ENCODE measurements at places on chromosomes 1 and 21. TPM values are rescaled to one million over a fixed set of nuclear protein-coding genes. Genes with fewer than 3 reads are reported as not detected.

DNA sequence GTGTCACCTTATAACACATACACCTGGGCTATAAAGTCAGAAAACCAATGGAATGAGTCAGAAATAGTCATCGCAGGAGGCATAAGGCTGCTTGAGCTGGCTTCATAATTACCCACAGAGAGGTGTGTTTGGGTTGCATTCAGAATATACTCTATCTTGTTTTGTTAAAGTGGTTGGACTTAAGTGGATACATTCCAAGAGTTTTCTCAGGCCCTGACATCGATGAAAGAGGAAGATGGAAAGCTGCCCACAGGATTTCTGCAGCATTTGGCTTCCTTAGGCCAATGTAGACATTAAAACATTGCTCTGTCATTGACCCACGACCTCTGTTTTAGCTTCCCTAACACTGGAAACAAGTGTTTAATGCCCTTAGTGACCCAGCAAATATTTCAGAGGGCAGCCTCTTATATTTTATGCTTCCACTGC, 18.6 kb upstream of the BCL10 start:
- no peak for DNase-seq

- DNase-seq: no peak
These were observed 34.9 kb downstream of the HSF2BP start for GRCh38 chr21:43624339-43624738.

Gene PGM1
- 43.0 TPM for total RNA-seq

DNA sequence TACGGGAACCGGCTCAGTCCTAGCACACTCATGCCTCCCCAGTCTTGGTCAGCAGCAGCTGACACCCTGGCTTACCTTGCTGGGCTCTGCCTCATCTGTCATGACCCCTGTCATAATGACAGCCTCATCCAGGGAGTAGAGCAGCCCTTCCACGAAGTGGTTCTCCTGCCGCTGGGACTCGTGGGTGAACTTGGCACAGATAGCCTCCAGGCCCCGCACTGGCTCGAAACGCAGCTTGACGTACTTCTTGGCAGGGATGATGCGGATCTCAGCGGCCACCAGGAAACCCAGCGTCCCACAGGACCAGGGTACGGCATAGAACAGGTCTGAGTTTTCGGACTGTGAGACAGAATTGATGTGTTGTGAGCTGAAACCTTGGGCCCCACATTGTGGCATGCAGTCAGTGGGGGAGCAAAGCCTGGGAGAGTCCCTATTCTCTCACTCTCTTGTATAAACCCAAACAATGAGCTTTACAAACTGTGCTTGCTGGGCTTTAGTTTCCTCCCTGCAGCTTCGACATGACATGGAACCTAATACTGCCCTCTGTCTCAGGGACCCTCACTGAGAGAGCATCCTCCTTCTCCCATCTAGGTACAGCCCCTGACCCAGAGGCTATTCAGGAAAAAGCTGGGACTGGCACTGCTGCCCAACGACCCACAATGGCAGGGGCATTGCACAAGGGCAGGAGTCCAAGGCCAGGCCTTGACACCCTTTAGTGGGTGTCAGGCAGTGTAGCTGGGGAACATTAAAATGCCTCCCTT, 15.5 kb downstream of the DHCR24 start:
- no peak for DNase-seq

Gene COL11A1
- 20.8 TPM for total RNA-seq

DNA sequence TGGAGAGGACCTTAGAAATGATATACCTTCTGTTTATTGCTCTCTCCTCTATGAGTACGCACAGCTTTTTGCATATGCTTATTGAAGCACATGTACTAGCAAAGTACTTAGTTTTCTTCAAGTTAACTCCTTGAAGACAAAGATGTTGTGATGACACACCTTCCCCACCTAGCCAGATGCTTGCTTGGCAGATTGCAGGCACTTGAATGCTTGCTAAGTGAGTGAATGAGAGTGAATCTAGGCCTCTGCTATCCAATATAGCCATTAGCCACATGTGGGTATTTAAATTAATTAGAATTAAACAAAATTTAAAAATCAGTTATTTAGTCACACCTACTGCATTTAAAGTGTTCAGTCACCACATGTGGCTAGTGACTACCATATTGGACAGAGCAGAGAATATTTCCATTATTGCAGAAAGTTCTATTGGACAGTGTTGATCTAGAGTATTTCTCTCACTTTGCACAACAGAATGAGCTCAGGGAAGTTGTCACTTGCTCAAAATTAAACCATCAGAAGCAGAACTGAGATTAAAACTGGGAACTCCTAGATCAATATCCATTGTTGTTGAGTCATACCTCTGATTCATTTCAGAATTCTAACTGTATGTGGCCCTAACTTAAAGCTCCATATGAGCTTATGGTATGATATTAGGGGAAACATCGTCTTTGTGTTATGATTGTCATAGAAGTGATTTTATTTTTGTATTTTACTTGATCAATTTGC, 8.6 kb upstream of the EEIG2 start:
- DNase-seq: no peak

Gene PGLYRP4
- not detected for total RNA-seq

DNA sequence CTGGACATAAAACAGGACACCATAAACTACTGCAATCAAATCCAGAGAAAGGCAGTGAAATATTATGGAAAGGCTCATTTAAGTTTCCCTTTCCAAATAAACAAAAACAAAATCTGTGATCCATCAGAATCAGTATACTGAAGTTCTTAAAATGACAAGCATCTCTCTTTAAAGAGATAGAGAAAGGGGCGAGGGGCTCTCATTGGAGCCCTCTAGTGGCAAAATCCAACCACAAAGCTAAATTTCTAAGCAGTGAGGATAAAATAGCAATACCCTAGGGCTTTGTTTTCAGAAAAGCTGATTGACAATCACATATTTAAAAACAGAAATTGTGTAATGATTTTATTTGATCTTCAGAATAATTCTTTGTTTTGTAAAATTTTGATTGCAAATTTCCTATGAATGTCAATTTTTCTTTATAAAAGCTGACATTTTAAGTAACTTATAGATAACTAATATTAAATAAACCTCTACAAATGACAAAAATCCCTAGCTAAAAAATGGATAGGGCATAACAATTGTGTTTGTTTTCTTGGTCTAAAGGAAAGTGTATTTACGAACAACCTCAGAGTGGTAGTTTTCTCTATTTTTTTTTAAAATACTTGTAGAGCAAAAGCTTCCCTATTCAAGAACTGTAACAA, 138.2 kb downstream of the COL24A1 start:
- DNase-seq: no peak

GRCh38 chr1:23527366-23527765, 3.7 kb downstream of the E2F2 start:
- DNase-seq: no peak

Gene PTGFR
- total RNA-seq: 0.42 TPM

- no peak for DNase-seq
These were observed 65.1 kb downstream of the GADD45A start for GRCh38 chr1:67749844-67750690.

GRCh38 chr1:33008051-33008914, 28.4 kb downstream of the AK2 start:
- DNase-seq: no peak

Gene PCP4
- total RNA-seq: 89.4 TPM

Gene E2F2
- total RNA-seq: not detected

DNA sequence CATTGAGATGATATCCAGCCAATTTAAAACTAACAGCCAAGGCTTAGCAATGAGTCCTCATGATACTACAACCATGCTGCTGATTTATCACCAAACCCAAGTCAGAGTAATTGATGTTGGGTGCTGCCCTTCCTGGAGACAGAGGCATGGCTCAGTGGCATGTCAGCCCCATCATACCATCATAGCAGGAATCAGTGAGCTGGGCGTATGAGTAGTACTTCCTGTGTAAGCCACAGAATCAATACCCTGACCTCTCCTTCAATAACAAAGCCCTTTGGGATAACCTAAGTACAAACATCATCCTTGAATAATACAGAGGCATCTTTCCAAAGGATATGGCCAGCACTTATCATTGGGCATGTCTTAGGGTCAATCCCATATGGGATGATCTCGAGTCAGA, 3.0 kb upstream of the LCE1E start:
- DNase-seq: no peak

Gene PWP2
- 13.4 TPM for total RNA-seq

- no peak for DNase-seq
These were observed 98.9 kb upstream of the DPYD start for GRCh38 chr1:98019747-98020146.

Gene PLEKHN1
- not detected for total RNA-seq

- DNase-seq: no peak
These were observed 241.6 kb upstream of the SGIP1 start for GRCh38 chr1:66292305-66292704.

GRCh38 chr1:180151508-180151907, 3.2 kb upstream of the QSOX1 start:
- DNase-seq: no peak

DNA sequence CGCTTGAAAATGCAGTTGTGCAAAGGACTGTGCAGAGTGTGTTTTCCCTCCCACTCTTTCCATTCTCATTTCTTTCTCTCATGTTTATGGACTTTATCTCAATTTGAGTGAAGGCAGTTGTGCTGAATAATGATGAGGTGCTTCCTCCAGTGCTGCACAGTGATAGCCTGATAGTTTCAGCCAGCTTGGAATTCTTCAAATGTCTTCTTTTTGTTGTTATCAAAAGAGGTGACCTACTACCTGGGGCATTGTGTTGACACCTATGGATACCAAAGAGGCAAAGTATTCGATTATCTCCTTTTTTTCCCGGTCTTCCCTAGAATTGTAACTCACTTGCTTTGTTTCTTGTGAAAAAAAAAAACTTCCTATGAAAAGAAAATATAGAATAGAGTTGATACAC, 132.6 kb upstream of the ESRRG start:
- DNase-seq: no peak

GRCh38 chr1:183199304-183199703, 13.2 kb downstream of the LAMC2 start:
- DNase-seq: no peak
